ENCODE measurements at places on chromosomes 7 and 10. TPM values are rescaled to one million over a fixed set of nuclear protein-coding genes. Genes with fewer than 3 reads are reported as not detected.

The PHYHIPL gene
- polyA plus RNA-seq: 0.54 TPM

The ANKRD22 gene
- polyA plus RNA-seq: 3.4 TPM

DNA sequence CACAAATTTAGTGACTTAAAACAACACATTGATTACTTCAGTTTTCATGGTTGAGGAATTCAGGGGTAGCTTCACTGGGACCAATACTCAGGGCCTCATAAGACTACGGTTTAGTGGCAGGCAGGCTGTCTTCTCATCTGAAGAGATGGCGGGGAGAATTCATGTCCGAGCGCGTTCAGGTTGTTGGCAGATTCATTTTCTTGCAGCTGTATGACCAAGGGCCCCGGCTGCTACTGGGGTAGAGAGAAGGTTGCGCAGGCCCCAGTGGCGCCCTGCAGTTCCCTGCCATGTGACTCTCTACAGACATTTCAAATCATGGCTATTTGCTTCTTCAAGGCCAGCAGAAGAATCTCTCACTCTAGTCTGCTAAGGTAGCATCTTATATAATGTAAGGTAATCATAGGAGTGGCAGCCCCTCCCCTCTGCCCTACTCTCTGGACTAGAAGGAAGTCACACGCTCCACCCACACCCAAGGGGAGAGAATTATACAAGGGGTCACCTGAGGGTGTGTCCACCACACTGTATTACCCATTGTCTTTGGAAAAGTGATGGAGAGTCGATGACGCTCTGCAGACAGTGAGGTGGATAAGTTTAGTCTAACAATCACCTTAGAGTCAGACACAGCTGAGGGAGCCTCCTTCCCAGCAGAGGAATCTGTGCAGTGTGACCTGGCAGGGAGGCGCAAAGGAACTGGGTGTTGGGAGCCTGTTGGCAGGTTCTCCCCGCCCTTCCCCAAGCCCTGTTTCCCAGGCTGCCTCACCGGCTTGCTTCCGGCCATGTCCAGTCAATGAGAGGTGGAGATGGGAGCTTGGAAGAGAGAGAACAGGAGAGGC is 35.7 kb upstream of the PLEKHA1 start:
- DNase-seq: no peak

GRCh38 chr7:114533131-114533530 is 118.5 kb downstream of the FOXP2 start:
- DNase-seq: no peak

GRCh38 chr10:86294346-86295265 is 72.0 kb downstream of the GRID1 start:
- no peak for DNase-seq

DNA sequence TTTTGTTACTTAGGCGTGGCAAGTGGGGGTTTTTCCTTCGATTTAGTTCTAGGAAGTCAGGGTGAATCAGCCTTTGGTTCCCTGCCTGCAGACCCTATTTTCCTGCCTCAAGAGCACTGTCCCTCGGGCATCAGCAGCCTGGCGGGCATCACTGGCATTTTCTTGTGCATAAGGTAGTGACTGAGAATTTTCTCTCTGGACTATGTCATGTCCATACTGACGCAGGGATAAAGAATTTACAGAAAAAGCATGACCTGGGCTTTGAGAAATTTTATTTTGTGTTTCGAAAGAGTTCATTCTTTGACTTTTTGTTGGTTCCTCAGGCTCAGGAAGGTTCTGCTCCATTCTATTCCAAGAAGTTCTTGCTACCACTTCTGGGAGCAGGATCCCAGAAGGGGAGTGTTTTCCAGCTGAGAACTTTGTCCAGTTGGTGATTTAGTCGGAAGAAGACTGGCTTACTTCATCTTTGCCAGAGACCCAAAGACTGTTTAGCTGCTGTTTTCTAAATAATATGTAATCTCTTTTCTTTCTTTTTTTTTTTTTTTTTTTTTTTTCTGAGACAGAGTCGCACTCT is 213.9 kb upstream of the SH2B2 start:
- no peak for DNase-seq
